ENCODE measurements at places on chromosomes 12 and 14.

DNA sequence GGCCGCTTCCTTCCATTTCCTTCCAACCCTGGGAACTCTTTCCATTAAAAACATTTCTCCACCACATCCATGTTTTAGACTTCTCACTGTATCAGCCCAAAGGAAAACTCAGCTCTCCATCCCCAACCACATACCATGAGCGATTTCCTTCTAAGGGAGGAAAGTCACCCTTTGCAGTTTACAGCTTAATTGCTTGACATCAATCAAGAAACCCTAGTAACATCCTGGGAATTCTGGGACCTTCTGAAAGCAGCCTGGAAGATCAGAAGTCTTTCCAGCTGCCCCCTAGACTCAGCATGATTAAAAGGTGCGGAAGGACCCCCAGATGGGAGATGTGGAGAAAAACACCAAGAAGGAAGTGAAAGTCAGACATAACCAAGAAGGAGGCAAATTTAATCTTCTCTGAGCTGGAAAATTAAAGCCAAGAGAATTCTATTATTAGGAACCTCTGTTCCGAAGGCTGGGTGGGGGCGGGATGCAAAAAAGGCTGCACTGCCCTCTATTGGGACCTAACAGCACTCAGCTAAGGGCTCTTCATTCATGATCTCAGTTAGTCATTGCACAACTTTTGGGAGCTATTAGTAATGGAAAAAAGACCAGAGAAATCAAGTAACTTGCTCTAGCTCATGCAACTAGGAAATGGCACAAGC is 73.3 kb upstream of the PLXNC1 start:
- no peak for DNase-seq

- DNase-seq: no peak
Observed at GRCh38 chr12:76142305-76142704, 57.8 kb upstream of the NAP1L1 start.

- DNase-seq: no peak
Observed at GRCh38 chr12:113407931-113408600, 4.4 kb upstream of the SDS start.

GRCh38 chr12:120010661-120011230 is 21.7 kb downstream of the BICDL1 start:
- DNase-seq: no peak

DNA sequence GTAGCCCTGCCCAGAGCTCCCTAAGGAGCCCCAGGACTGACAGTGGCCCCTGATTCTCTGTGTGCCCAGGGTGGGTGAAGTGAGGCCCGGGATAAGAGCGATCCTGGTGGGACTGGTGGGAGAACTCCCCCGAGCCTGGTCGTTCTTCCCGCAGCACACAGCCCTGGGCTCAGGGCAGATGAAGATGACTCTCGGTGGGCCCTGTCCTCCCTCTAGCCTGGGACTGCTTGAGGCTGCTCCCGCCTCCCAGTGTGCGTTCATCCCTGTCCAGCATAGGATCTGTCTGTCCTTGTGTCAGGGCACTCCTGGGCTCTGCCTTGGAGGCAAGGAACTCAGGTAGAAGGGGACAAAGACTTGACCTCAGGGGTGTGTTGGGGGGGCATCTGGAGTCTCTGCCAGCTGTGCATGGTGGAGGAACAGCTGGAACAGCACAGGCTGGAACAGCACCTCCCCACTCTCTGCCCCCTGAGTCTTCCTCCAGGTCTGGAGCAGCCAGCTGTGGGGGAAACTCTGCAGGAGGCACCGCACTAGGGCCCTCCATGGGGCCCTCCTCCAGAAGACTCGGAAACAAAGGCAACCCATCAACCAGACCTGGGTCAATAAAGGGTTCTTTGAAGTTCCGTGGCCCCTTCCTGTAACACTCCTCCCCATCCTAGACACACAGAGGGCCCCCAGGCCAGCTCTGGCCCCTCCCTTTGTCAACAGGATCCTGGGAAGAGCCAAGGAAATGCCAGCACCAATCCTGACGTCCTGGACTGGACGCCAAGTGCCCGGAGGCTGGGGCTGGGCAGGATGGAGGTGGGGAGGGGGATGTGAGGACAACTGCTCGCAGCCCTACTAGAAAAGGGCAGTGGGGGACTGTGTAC is 15.9 kb downstream of the FAIM2 start:
- no peak for DNase-seq

DNA sequence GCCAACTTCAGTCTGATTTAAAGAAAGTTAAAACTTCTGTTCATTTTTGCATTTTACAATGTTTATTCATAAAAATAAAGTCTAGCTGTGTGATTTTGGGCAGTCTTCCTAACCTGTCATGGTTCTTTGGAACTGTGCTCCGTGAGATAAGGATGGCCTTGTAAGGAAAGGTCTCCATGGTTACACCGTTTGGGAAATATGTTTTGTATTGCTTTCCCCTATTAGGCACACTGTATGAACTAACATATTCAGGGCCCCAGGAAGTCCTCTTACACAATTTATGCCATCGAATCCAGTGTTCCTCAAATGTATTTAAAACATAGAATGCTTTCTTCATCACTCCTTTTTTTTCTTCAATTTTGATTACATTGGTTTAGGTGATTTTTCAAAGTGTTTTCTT is 54.5 kb downstream of the APAF1 start:
- DNase-seq: no peak

GRCh38 chr12:31874961-31875608 is 84.1 kb upstream of the RESF1 start:
- DNase-seq: peak; percentile 42

GRCh38 chr14:78488938-78489337 is 318.8 kb downstream of the NRXN3 start:
- DNase-seq: no peak

DNA sequence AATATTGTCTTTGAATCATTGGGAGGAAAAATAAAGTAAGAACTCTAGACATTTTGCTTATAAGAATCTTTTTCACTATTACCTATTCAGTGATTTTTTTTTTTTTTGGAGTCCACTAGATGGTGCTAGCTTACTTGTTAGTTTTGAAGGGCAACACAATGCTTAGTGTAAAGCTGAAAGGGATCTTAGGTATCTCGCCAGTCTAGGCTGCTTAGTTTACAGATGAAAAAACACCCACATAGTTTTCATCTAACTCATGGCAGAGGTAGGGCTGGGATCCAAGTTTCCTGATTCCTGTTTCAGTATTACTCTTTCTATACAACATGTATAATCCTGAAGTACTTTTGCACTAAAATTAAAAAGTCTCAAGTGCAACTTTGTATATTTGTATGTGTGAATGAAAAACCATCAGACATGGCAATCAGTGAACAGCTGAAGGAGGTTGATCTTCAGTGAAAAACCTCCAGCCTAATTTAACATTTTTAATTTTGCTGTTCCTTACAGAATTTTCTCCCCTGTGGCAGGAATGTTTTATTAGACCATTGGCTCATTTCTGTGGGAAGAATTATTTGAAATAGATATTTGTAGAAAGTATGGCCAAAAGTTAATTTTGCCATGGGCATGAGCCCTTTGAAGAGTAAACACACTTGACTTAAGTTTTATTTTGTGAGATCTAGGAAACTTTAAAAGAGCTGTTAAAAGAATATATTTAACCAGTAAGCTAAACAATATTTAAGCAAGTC is 40.7 kb downstream of the LRRIQ1 start:
- no peak for DNase-seq

GRCh38 chr12:112308161-112308560 is 74.1 kb downstream of the HECTD4 start:
- DNase-seq: no peak

DNA sequence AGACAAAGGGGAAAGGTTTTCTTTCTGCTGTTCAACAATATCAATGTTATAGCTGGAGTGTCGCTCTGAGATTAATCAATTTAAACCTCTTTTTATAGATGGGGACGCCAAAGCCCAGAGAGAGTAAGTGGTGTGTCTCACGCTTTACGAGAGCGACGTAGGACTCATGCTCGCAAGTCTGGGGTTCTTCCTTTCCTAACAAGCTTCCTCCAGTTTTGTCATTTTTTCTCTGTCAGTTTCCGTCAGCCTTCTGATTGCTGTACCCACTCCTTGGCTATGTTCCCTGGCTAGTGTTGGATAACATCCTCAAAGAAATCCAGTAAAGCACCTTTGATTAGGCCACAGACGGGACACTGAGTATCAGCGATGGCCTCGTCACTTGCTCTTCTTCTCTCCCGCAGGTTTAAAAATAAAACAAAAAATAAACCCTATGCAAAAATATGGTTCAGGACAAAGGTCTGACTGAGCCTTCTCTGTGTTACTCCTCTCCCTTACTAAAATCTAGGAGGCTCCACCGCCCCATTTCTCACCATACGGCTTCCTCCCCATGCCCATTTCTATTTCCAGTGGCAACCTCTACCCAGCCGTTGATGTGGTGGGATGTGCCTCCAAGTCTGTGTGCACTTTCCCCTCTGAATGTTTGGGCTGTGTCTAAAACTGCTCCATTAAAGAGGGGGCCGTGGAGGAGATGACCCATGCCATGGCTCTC is 172.7 kb upstream of the PARP11 start:
- no peak for DNase-seq

GRCh38 chr14:52263190-52263589 is 4.3 kb upstream of the PTGDR start:
- DNase-seq: no peak

DNA sequence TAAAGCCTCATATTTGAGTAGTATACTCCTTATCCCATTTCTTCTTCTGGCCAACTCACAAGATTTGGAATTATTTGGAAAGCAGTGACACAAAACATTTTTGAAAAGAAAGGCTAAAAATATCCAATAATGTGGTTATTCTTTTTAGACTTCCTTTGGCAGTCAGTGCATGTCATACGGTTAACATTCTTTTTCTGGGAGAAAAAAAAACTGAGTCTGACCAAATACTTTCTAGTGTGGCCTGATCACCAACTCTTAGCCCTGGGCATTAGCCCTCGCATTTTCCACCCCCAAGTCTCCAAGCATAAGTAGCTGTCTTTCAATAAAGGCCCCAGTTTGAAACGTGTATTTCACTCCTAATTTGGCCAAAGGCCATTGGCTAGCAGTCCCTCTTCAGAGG is 5.9 kb downstream of the RASSF3 start:
- DNase-seq: no peak

DNA sequence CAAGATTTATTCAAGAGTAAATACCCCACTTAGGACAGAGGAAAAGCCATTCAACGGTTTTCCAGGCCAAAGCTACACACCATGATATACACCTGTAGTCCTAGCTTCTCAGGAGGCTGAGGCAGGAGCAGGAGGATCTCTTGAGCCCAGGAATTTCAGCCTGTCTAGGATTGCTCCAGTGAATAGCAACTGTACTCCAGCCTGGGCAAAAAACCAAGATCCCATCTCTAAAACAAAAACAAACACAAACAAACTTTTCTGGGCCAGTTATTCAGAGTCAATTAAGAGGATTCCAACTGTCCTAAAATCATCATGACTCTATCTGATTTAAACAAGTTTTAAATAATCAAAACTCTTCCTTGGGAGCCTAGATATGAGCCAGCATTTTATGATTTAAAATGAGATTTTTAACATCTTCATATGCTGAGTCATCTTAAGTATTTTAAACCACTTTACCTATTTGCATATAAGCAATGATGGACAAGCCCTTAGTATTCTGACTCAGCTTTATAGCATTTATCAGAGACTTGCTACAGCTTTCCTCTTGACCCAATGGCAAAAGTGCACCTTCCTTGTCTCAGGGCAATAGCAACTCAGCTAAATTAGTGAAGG is 77.1 kb downstream of the KCNMB4 start:
- DNase-seq: no peak

DNA sequence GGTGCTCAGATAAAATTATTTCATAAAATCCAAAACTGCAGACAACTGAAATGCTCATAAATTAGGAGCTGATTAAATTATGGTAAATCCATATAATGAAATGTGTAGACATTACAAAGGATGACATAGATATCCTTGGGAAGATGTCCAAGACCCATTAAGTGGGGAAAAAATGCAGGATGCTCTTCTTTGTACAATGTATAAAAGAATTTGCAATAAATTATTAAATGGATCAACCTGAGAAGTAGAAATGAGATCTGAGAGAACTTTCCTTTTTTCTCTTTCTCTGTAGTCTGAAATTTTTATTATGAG is 336.4 kb upstream of the E2F7 start:
- DNase-seq: no peak

DNA sequence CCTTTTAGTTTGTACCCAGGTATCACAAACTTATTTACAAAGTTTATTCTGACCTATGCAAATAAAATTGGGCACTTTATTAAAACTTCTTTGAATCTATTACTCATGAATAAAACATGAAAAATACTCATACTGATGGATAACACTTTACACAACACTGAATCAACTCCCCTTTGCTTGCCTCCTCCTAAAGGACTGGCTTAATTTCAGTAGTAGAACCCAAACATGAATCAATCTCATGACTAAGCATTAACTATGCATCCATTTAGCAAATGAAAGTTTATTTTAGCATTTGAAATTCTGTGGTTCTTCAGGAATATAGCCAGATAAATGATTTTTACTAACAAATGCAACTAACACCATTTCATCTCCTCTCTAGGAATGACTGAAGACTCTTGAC is 32.4 kb downstream of the DENND5B start:
- no peak for DNase-seq

GRCh38 chr12:49305762-49306510 is 11.0 kb downstream of the PRPH start:
- DNase-seq: no peak

DNA sequence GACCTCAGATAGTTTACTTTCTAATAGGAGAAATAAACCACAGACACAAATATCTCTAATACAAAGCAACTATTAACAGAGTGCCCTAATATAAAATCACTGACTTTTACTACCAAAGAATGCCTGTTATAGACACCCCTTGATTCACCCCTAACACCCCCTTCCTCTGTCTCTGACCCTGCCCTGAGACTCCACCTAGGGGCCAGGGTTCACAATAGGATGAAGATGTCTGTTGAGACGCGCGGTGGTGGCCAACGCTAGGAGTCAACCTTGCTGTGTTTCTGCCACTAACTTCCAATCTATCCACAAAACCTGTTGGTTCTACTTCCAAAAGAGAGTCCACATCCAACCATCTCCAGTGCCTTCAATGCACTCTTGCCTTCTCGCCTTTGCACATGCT is 10.9 kb upstream of the TC2N start:
- DNase-seq: no peak
